ENCODE measurements at places on chromosomes 5 and 9. TPM values are rescaled to one million over a fixed set of nuclear protein-coding genes. Genes with fewer than 3 reads are reported as not detected.

GRCh38 chr5:150392680-150393079 lies 20.0 kb downstream of the CD74 start:
- DNase-seq, result no peak

- no peak for DNase-seq
These were observed 79.4 kb downstream of the ZNF366 start for GRCh38 chr5:72427488-72428437.

Gene SLC34A1
- total RNA-seq, result not detected

Gene F2RL2
- 0.22 TPM for total RNA-seq

DNA sequence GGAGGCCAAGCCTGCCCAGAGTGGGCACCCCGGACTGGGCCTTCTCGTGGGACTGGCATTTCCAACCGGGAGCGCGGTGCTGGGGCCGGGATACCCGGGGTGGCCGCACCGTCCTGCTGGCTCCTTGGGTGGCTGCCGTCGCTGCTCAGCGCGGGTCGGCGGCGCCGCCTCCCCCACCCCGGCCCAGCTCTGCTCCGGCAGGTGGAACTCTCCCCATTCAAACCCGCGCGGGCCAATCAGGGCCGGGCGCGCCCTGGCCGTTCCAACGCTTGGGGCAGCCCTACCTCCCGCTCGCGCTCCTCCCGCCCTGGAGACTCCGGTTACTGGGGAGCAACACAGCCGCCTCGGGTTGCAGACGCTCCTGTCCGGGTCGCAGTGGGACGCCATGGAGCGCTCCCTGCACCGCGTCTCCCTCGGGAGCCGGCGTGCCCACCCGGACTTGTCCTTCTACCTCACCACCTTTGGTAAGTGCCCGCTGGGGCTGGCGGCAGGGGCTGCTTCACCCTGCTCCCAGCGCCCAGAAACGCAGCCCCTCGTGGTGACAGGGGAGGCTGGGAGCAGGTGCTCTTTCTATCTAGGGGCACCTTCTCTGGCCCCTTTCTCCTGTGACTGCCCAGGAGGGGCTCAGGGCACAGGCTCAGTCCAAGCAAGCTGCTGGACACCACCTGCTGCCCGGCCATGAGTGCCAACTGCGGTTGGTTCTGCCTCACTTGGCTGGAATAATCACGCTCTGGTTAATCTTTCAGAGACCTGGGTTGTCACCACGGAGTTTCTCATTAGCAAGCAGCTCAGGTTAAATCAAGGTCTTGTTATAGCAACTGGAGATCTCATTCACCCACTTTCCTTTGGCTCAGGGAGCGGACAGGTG lies at the start of gene RGS3:
TSS of gene RGS3 (plus strand) at position 310 of the 868 bp plus-strand sequence. CDS start at position 386, 76 bp downstream.
- DNase-seq, result peak; percentile 62

GRCh38 chr5:14664270-14665100 lies at the start of gene OTULIN:
TSS of gene OTULIN (plus strand) at chr5:14664718. CDS start at chr5:14664826, 108 bp downstream.
- peak; percentile 93 for DNase-seq

Gene RECK
- 5.4 TPM for total RNA-seq

DNA sequence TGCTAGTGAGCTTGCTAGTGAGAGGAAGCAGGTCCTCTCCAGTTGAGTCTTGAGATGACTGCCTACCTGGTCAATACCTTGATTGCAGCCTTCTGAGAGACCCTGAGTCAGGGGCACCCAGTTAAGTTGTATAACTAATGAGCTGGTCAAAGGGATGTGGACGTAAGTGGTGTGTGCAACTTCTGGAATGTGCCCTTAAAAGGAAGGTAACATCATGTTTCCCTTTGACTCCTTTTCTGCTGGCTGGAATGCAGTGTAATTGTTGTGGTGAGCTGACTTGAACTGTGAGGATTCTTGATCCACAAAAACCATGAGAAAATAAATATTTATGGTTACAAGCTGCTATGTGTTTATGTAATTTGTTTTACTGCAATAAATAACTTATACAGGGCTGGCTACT lies 2.4 kb upstream of the SNX2 start:
- DNase-seq, result no peak

- no peak for DNase-seq
These were observed 264.1 kb downstream of the MLLT3 start for GRCh38 chr9:20358207-20358606.

DNA sequence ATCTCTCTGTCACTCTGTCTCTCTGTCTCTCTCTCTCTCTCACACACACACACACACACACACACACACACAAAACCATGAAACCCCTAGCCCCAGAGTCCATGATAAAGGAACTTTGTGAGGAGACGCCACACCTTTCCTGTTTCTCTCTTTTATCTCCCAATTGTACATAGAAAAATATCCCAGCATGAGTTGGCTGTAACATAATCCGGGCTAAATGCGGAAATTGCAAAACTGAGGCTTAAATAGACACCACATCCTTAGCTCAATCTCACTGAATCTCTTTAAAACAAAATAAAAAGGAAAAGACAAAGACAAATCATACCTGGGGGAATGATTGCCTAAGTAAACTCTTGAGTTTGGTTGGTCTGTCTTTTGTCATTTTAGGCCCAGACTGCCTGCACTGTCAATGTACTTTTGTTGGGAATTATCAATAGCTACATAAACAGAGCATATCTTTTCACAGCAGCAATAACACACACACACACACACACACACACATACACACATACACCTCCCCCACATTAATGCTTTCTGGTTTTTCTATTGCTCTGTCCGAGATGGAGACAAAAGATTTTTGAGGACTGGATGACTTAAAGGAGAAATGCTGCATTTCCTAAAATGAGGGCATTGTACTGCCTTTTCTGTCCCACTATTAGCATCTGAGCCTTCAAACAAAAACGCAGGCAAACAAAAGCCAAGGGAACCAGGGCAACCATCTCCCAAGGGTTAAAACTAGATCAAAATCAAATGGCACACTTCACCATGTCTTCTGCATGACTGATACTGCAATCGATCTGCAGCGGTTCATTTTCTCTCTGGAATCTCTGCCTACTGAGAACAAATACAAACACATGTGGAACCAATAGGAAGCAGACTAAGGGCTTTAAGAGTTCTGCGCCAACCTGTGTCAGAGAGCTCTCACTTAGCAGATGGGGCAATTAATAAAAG lies 321.5 kb downstream of the NFIB start:
- DNase-seq, result no peak

DNA sequence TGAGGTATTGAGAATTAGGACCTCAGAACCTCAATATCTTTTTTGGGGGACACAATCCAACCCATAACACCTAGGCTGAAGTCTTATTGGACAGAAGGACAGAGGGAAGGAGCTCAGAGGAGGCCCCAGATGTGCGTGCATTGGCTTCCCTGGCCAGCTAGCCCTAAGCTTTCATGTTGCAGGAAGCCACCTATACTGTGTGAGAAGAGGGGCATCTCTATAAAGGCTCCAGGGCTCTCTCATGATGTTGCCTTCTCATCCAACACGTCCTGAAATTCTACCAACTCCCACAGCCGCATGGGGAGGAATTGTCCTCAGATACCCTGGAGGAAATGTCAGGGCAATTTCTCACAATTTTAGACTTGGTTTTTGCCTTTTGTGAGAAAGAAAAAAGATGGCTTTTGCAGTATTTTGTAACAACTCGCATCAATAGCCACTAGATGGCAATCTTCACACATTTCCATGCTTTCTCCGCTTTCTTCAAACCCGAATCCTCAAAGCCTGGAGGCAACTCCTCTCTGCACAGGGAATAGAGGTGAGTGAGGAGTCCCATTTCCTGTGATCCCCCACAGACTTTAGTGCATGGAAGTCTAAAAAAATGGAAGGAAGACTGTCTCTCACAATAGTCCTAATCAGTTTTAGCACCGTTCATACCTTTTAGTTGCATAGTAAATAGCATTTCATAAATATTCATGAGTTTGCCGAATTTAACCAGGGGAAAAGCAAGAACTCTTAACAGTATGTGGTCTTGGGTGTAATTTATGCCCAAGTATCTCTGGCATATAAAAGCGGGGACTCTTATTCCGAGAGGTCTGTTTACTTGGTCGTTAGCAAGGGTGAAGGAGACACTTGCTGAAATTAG lies 7.4 kb upstream of the PPP3R2 start:
- no peak for DNase-seq

Gene SPATA31A3
- total RNA-seq, result not detected

Gene GPR151
- not detected for total RNA-seq

- no peak for DNase-seq
These were observed 214.1 kb downstream of the DIRAS2 start for GRCh38 chr9:90428517-90428916.

DNA sequence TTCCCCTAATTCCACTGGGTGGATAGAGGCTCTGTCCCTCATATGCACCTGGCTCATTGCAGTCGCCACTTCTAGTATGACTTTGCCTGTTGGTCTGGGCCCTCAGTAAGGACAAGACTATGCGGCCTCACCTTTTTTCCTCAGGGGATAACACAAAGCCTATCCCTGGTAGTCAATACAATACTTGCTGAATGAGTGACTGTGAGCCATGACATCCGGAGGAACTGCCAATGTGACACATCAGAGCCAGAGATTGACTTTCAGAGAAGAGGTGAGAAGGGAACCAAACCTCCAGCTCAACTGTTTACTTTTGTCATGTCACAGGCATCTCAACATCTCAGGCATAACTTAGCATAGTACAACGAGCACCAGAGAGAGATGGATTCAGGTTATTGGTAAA lies 371.3 kb downstream of the DMRT2 start:
- DNase-seq, result no peak

- no peak for DNase-seq
These were observed 48.0 kb upstream of the ADAMTS16 start for GRCh38 chr5:5092149-5092548.

GRCh38 chr9:26756881-26757280 lies 135.7 kb downstream of the CAAP1 start:
- no peak for DNase-seq

GRCh38 chr5:95304711-95305110 lies 19.8 kb upstream of the MCTP1 start:
- DNase-seq, result no peak

Gene MCC
- total RNA-seq, result 31.6 TPM

- DNase-seq, result no peak
These were observed 18.0 kb upstream of the VLDLR start for GRCh38 chr9:2603621-2604020.

DNA sequence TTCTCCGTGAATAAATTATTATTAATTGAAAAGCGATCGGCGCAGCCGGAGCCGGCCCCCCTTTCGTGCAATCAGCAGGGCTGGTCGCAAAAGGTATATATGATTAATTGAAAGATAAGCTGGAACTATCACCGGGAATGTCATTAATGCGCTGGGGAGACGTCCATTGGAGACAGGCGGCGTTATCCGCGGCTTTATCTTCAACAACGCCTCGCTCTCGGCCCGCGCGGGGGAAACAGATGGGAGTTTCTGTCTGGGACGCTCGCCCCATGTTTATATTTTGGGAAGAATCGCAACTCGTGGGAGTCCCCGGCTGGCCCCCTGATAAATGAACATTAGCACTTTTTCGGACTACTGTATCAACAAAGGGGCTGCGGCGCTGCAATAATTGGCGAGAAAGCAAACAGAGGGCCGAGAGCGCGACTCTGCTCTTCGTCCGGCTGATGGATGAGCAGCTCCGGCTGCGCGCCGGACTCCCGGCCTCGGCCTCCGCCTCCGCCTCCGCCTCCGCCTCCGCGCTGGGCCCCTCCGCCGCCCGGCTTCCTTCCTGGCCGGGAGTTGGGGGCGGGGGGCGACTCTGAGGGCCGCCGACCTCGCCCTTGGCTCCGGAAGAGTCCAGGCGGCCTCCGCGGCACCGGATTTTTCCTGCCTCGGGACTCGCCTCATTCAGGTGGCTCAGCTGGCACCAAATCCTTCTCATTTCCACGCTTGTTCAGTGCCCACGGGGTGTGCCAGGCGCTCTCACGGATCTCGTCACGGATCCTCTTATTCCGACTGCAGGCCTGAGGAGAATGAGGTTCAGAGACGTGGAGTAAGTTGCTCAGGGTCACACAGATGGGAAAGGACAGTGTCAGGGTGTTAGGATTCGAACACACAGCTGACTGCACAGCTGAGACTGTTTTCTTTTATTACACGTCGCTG lies 3.6 kb upstream of the NKX2-5 start:
- no peak for DNase-seq

DNA sequence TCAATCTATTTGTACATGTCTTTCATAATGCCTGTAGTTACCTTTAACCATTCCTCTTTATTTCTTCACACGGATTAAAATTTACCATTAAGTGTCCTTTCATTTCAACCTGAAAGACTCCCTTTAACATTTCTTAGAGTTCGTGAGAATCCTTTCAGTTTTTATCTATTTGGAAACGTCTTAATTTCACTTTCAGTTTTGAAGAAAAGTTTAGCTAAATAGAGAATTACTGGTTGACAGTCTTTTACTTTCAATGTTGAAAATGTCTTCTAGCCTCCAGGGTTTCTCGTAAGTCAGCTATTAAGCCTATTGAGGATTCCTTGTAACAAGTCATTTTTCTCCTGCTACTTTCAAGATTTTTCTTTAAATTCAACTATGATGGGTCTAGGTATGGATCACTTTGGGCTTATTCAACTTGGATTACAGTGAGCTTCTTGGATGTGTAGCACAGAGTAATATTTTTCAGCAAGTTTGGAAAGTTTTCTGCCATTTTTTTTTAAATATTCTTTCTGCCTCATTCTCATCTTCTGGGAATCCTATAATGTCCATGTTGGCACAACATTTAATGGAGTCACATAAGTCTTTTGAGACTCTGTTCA lies 48.5 kb downstream of the RFX3 start:
- no peak for DNase-seq
